ENCODE measurements at places on chromosomes 7 and 10.
A peak's percentile ranks its signal among the peaks of the same experiment; 100 is the strongest.

DNA sequence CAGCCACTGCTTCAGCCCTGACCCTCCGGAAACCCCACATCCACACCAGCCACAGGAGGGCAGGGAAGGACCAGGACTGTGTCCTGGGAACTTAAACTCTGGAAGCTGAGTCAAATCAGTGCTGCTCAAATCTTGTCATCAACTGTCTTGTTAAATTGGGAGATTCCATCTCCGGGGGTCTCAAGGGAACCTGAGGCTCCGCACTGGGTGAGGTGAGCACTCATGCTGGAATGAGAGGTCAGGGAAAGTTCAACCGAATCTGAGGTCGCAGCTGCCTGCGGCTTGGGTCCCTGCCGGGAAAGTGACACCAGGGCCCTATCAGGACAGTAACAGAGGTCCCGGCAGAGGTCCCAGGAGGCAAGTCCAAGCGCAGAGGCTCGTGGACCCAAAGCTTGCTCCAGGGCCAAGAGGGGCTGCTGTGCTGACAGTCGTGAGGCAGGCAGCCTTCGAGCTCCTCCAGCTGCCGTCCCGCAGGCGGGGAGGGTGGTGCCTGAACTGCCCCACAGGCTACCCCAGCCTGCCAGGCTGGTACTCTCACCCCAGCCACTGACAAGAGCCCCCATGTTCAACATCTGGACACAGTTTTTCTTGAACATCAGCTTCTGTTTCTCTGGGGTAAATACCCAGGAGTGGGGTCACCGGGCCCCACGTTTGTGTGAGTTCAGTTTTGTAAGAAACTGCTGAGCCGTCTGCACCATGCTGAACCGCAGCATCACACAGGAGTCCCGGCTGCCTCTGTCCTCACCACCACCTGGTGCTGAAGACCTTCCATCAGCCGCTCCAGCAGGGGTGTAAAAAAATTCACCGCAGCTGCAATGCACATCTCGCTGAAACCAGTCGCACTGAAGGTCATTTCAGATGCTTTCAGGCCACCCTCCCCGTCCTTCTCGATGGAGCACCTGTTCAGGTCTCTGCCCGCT lies 101.0 kb downstream of the DIP2C start:
- DNase-seq: no peak

- DNase-seq: no peak
These were observed 570.9 kb upstream of the FOXK1 start for GRCh38 chr7:4111166-4111565.

GRCh38 chr10:129622736-129623135 lies 155.7 kb downstream of the MGMT start:
- no peak for DNase-seq

GRCh38 chr10:11131112-11131639 lies 113.5 kb downstream of the CELF2 start:
- DNase-seq: no peak

GRCh38 chr7:51278797-51279196 lies 37.8 kb downstream of the COBL start:
- DNase-seq: peak; percentile 88

DNA sequence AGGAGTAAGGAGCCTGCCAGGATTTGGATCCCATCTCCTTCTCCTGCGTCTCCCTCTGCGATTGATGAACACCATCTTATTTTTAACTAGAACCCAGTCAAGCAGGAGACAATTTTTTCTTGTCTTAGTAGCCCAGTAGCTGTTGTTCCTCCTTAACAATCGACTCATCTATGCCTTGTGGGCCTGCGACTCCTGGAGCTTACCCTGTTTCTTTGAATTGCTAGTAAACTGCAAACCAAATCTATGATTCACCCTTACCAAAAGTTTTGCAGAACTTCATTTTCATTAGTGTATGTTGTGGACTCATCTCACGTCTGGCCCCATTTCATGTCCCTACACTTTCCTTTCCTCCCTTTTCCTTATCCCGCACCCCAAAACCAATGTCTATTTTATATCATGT lies 37.7 kb downstream of the TRIL start:
- no peak for DNase-seq

DNA sequence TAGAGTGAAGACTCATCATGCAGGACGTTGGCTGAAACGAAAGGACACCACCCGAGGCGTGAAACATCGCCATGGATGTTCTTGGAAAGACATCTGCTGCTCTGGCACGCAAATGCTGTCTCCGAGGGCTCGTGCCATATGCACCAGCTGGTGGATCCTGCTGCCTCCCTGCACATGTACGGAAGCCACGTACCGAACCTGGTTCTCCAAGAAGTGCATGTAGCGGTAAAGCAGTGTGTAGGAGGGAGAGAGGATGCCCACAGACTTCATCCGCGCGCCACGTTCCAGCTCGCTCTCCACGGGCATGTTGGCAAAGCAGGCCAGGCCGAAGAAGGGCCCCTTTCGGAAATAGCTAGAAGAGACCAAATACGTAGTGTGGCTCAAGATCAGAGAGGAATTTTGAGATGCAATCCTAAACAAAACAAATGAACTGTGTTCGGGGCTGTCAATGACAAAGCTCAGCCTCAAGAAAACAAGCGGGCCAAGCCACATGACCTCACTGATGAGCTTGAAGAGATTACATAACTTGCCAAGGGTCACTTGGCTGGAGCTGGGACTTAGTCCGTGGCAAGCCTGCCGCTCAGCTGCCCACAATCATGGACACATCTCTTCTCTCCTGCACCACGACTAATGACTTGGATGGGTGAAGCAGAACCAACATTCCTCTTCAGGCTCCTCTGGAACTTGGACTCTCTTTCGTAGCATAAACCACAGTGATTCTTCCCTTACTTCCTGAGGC lies 16.5 kb downstream of the DENND11 start:
- DNase-seq: no peak

GRCh38 chr10:48785796-48786195 lies 101.1 kb downstream of the WDFY4 start:
- DNase-seq: no peak

DNA sequence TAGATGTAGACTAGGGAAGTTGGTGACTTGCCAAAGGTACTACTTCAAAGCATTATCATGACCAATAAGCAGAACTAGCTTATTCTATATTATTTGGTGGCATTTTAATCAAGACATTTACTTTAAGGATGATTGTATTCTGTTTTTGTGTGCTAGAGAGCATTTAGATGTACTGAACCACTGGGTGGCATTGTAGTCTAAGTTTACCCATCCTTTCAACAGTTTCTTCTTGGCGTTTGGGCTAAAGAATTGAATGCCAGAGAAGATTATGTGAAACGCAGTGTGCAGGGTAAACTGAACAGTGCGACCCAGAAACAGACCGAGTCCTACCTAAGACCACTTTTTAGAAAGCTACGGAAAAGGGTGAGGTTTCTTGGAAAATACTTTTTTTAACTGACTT lies 26.8 kb downstream of the PRPF18 start:
- DNase-seq: no peak

DNA sequence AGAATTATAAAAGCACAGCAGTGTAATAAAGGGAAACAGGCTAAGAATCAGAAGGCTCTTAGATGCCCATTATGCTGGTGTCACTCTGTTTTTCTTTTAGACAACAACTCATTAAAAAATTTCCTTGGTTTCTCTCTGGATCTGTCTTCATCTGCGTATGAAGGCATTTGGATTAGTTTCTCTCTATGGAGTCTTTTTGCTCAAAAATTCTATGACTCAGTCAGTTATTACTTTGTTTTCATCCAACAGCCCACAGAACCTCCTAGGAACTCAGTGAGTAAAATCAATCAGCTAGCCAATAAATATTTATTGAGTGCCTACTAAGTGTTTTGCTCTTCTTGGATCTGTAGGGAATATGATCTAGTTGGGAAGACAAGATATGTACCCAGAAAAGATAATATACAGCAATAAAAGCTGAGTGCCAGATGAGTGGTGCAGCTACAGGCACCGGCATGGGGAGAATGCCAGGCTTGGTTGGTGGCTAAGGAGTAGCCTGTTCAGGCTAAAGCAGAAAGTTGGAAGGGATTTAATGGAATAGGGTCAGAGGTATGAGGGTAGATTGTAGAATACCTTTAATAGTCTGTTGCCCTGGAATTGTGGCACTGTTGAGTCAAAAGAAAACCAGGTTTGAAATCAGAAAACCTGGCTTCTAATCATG lies 156.2 kb downstream of the LRRC4 start:
- no peak for DNase-seq

DNA sequence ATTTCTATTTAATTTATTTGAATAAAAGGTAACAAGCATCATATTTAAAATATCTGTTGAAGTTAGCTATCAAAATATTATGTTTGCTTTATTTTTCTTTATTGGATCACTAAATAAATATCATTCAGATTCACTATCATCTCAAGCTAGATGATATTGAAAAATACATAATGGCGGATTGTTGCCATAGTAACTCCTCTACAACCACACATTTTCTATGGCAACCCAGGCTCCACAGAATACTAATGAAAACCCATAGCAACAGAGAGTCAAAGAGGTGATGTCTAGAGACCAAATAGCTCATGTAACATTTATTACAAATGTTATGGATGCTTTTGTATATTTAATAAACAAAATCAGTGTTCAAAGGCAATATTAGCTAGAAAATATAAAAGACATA lies 148.9 kb upstream of the CDK1 start:
- DNase-seq: peak; percentile 20

DNA sequence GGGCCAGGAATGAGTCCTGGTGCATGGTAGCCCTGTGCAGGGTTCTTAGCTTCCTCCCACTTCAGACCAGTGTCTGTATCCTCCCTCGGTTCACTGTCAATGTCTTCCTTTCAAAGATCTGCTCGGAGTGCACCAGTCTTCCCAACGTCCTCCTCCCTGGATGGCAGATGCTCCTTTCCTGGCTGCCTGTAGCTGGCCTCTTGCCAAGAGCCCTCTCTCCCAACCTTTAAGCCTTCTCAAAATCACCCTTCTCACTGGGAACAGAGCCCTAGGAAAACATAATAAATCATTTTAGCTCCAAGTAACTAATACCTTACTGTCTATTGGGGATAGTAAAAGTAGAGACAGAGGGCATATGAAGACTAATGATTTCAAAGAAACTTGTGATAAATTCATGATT lies 490.6 kb downstream of the CCSER2 start:
- no peak for DNase-seq

GRCh38 chr7:94874036-94874785 lies 33.2 kb upstream of the PPP1R9A start:
- DNase-seq: no peak

DNA sequence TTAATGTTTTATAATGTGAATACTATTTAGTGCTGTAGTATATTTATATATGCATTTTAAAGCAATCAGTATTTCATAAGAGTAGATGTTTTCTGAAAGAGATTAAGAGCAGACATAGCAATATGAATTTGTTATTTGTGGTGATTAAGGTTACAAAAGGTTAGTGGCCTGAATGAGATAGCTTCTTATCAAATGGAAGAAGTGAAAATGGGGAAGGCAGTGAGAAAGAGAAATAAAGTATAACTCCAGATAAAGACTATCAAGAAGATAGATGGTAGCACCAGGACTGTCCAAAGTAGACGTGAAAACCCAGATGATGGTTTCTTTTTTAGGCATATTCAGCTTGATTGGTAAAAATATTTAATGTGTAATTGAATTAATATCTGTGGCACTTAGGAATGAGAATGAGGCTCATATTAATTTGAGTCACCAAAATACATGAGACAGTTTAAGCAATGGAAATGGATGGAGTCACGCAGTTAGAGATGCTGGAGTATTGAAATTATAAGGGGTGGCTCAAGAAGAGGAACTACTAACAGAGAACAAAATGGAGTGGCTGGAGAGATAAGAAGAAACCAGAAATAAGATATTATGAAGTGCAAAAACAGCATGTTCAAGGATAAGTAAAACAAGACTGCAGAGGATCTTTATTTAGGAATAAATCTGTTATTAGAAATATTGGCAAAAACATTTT lies 288.0 kb upstream of the SEMA3C start:
- no peak for DNase-seq

GRCh38 chr7:27068259-27068658 lies 27.5 kb downstream of the HOXA1 start:
- no peak for DNase-seq

DNA sequence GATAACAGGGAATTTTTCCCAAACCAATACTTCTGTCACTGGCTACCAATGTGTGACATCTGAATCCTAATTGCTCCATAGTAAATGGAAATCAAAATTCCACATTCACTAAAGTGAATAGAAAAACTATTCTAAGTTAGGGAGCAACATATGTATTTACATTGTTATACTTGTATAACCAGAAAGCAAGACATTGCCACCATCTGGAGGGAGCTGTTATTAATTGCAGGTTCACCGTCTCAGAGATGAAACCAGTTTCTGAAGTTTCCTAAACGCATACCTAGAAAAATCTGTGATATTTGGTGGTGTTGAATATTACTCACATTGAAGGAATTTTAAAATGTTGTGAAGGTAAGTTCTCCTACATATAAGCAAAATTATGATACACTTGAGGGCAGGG lies 390.1 kb downstream of the NXPH1 start:
- no peak for DNase-seq

DNA sequence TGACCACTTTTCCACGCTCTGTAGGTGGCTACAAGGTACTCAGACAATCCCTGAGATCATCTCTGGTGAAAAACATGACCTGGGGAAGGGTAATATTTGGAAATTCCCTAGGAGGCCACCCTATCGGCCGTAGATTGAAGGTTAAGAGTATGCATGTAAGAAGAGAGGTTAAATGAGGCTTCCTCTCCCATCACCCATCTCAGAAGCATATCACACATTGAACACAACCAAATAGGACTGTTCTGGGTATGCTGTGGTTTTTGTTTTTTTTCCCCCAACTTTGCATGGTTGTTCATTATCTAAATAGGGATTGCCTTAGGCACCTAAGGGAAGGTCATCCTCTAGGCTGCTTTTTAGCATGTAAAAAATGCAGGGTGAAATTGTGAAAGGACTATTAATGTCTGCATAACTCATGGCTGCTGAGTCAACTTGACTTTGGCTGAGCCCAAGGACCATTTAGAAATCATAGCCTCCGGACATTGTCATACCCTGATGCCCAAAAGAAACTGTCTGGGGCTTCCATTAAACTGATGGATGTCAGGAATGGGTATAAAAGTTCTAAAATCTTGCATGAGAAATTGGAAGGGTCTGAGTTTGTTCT lies 24.7 kb upstream of the ST8SIA6 start:
- DNase-seq: no peak

- DNase-seq: no peak
These were observed 387.8 kb downstream of the BBS9 start for GRCh38 chr7:33517191-33517590.

Data from NCI-H748 treated with DMSO at 0.1 percent for 48 hours (cell line).